ENCODE measurements at places on chromosomes 3 and 15.

DNA sequence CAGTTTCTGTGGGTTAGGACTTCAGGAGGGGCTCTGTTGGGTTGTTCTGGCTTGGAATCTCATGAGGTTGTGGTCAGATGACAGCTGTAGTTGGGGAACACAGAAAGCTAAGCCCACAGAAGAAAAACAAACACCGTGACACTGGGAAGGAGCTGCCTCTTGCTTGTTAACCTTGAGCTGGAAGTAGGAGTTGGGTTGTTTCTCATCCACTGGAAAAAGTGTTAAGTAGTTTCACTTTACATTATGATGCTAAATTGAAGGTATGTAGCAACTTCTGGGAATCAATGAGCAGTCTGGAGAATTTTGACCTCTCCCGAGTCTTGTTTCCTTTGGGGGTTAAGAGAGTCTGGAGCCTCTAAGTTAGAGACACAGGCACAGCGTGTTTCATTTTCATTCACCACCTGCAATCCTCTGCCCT lies 20.4 kb downstream of the HACD3 start:
- DNase-seq = no peak

GRCh38 chr3:128378631-128379347 lies 87.9 kb downstream of the DNAJB8 start:
- no peak for DNase-seq

DNA sequence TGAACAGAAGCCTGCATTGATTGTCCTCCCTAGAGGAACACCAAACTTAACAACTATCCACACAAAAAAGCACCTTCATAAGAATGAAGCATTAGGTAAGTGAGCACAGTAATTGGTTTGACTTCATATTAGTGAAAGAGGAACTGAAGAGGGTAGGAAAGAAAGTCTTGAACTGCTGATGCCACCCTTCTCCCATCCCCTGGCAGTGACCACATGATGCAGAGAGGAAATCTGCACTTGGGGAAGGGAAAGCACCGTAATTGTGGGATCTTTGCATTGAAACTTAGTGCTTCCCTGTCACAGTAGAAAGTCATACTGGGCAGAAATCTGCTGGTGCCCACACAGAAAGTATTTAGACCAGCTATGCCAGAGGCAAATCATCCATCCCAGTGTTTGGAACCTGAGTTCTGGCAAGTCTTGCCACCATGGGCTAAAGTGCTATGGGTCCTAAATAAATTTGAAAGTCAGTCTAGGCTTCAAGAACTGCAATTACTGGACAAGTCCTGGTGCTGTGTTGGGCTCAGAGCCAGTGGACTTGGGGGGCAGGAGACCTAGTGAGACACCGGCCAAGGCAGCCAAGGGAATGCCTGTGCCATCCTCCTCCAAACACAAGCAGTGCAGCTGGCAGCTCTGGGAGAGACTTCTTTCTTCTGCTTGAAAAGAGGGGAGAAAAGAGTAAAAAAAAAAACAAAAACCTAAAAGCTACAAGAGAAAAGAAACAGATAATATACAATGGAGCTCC lies 63.6 kb downstream of the SLC15A2 start:
- no peak for DNase-seq

DNA sequence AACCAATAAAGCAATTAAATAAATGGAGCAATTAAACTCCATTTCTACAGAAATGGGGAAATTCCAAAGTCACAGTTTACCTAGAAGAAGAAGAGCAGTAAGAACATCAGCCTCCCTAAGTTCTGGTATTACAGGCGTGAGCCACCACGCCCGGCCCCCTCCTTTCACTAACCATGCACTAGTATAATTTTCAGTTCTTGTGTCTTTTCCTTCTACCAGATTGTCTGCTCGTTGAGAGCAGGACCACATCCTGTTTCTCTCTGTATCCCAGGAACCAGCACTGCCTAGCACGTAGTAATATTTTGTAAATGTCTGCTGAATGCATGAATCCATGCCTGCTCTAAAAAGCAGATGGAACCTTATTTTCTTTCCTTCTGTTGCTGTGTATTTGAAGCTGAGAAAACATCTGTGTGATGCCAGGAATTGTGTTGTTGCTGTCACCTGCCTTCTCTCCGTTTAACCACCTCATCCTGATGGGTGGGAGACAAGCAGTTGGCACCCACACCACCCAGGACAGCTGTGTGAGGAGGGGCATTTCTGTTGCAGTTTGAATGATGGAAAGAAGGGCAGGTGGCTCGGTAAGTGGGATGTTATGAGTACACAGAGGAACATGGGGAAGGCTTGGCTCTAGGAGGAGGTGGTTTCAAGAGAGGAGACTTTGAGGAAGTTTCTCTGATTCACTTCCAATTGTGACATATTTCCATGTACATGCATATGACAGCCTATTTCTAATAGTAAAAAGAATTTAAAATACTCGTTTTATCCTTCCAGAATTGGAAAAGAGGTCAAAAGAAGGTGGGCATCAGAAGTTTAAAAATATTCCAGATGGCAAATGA lies 30.1 kb downstream of the PXYLP1 start:
- DNase-seq = no peak

DNA sequence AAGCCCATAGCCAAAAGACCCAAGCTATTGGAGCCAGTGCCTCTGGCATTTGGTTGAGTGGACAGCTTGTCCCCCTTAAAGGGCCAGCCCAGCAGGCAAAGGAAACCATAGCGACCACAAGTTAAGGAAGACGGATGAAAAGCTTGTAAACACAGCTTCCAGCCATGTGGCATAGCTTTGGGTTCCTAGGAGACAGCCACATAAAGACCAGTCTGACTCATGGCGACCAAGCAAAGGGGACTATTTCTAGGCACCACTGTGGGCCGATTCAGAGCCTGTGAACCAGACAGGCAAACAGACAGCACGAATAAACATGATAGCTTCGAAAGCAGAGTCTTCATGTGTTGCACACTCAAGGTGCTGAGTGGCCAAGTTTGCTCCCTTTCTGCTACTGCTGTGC lies 30.5 kb upstream of the SRGAP3 start:
- DNase-seq = no peak

DNA sequence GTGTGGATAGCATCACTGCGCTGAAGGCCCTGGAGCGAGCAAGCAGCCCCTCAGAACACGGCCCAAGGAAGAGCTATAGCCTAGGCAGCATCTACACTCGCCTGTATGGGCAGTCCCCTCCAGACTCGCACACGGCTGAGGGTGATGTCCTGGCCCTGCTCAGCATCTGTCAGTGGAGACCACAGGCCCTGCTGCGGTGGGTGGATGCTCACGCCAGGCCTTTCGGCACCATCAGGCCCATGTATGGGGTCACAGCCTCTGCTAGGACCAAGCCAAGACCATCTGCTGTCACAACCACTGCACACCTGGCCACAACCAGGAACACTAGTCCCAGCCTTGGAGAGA lies 20.5 kb downstream of the ATRIP start:
- no peak for DNase-seq

GRCh38 chr15:55902981-55903380 lies 90.4 kb downstream of the NEDD4 start:
- DNase-seq = no peak
